ENCODE measurements at places on chromosomes 16 and 17.

- no peak for DNase-seq
Observed at GRCh38 chr16:8861563-8862308, 7.1 kb downstream of the CARHSP1 start.

- DNase-seq: peak; percentile 69
Observed at GRCh38 chr16:3022208-3022683, 1.5 kb downstream of the HCFC1R1 start.

DNA sequence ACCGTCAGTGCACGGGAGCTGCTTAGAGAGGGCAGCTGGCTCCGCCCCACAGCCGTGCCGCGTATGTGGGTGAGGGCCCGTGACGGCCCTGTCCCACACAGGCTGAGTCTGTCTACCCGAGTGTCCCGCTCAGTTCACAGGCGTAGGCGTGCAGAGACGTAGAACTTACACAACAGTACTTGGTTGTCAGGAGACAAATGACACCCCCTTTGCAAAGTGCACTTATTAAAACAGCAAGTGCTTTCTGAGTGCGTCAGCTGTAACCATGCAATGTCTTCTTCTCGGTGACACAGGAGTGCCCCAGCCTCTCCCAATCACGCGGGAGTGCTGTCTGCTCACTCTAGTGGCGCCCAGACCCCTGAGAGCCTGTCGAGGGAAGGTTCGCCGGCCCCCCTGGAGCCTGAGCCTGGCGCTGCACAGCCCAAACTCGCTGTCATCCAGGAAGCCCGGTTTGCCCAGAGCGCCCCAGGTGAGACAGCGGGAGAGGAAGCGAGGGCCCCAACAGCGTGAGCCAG is 64.2 kb downstream of the FOXK2 start:
- DNase-seq: no peak

DNA sequence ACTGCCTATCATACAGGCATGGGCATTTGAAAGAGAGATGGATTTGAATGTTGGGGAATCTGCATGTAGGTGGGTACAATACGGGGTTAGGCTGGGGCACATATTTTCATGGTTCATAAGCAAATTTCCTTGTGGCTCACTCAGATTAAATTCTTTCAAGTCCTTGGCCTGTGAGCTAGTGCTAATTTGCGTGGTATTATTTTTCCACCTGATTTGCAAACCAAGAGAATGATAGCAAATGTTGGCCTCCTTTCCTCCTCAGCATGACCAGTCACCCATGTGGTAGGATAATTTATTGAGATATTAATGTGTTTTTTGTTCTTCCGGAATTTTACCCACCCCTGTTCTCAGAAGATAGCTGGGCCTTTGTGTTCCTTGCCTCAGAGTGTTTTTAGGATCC is 22.9 kb downstream of the FAM20A start:
- DNase-seq: no peak

DNA sequence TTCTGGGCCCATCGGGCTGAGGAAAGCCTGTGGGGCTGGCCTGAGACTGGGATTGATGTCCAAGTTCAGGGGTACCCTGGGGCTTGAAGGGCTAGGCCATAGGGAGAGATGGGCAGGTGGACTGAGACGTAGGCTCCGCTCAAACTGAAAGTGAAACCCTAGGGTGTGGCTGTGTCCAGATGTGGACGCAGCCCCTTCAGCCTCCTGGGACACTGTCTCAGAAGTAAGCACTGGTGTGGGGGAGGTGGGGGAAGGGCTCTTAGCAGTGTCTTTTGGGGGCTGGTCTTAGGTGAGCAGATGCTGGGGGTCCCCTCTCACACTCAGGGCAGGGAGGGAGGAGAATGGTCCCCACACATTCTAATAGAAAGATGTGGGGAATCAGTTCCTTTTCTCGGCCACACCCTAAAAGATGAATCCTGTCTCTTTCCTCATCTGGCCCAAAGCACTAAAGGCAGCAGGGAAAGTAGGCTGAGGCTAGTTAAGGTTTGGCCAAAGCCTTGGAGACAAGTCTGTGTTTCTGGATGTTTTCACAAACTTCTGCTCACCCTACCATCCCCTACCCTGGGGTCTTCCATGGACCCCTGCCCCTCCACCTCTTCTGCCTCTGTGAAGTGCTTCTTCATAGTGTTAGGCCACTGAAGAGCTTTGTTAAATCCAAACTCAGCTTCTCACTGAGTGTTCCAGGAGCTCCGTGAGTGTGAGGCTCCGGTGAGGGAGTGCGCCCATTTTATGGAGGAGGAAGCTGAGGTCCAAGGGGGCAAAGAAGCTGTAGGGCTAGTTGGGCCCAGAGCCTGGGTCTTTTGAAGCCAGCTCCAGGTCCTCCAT is 5.6 kb downstream of the FMNL1 start:
- DNase-seq: no peak

- DNase-seq: no peak
Observed at GRCh38 chr16:26680671-26681070, 386.1 kb upstream of the C16orf82 start.

DNA sequence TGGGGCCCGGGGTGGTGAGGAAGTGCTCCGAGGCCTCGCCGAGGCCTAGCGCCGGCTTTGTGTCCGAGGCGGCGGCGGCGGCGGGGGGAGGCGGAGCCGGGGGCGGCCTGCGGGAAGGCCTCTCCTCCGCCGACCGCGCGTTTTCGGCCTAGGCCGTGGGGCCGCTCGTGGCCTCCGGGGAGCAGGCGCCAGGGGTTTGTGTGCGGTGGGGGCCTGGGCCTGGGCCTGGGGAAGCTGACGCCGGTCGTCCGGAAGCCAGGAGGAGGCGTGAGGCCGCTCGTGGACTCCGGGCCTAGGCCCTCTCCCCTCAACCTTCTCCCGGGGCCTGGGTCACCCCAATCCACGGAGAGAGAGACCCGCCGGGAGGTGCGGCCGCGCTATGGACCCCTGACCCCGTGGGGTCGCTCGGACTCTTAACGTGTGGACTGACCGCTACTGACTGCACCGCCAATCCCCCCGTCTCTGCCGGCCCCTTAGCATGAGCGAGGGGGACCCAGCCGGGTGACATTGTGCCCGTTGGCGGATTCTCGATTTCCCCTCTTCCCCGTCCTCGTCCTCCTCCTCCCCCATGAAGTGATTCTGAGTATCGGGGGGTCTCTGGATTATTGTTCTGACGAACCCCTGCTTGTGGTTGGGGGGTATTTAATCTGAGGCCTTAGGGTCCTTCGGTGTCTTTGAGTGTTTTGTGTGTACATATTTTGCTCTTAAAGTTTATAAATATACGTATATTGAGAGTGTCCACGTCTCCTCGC is 660 bp downstream of the RBBP6 start:
- peak; percentile 23 for DNase-seq

DNA sequence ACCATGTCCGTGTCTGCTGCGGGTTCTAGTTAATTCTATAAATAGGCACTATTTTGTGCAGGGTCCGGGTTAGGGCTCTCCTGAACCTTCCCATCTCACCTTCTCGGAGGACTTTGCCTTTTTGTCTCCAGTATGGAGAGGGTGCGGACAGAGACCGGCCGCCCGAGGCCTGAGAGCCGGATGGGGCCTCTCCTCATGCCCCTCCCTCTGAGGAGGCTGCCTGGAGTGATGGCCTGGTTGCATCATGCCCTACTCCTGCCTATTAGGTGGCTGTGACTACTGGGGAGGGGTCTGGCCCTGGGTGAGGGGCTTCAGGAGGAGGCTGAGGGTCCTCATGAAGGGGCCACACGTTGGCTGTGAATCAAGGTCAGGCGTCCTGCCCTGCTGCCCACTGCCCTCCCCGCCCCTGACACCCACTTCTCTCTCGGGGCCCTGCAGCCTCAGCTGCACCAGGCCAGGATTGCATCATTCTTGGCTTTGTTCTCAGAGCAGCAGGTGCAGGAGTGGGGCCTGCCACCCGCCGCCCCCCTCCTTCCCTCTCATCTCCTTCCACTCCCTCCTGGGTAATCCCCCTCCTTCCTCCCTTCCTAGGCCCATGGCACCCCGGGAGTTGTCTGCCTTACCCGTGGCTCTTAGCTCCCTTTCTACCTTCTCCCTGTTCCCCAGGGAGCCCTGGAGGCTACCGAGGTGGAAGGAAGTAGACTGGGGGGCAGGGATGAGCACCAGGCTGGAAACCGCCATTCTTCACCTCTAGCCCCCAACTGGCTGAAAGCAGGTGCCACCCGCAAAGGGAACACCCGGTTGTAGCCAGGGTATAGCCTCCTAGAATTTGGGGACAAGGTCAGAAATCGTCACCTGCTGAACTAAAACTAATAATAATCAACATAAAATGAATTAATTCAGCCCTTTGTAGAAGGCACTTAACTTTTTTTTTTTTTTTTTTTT is 12.7 kb upstream of the ARHGAP23 start:
- DNase-seq: no peak

GRCh38 chr16:54505549-54506213 is 219.1 kb upstream of the IRX3 start:
- DNase-seq: no peak

- DNase-seq: no peak
Observed at GRCh38 chr16:10932959-10933710, 9.1 kb downstream of the DEXI start.

GRCh38 chr17:57466017-57466471 is 209.7 kb downstream of the MSI2 start:
- DNase-seq: no peak

GRCh38 chr16:68374961-68375660 is 64.3 kb downstream of the PRMT7 start:
- no peak for DNase-seq
